ENCODE measurements at places on chromosomes 11 and 22.

DNA sequence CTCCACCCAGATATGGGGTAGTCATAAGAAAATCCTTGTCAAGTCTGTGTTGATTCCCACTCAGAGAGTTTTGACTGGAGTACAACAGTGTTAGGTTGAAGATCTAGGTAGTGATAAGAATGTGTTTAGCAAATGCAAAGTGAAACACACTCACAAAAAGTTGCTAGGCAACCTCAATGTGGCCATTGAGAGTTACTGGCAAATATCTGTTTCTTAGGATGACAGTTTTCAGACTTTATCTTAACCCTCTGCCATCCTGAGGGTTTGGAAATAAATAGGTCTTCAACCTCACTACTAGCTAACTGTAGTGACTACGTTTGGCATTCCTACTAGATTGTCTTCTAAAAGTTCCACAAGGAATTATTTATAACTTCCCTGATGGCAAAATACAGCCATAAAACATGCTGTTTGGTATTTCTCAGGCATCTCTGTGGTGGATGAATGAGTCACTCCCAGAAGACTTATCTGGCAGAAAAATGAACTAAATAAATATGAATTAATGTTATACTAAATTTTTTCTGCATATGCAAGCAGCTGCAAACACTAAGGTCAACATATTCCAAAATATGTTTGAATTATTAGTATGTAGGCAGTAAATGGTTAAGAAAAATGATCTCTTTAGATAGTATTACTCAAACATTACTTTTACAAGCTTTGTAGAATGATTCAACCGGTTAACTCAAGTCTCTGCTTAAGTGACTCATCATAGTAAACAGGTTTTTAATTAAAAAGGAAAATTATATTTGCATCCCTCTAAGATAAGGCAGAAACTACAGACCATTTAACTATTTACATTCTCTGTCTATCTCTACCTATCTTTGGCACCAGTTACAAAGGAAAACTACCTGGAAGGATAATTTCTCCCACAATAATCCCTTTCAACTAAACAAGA, 17.1 kb upstream of the SYTL2 start:
- DNase-seq, result no peak

DNA sequence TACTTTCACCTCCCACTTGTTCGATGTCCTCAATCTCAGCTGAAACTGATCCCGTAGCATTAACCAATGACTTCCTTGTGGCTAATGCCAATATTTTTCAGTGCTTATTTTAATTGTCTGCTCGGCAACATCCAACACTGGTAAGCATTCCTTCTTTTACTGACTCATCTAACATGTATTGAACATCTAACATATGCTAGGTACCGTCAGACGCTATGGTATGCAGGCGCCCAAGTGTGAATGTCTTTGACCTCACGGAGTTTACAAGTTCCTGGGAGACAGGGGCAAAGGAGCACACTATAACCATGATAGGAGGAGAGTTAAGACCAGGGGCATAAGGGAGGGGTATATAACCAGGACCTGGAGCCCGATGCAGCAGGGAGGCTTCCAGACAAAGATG, 1.7 kb downstream of the BRMS1 start:
- no peak for DNase-seq

DNA sequence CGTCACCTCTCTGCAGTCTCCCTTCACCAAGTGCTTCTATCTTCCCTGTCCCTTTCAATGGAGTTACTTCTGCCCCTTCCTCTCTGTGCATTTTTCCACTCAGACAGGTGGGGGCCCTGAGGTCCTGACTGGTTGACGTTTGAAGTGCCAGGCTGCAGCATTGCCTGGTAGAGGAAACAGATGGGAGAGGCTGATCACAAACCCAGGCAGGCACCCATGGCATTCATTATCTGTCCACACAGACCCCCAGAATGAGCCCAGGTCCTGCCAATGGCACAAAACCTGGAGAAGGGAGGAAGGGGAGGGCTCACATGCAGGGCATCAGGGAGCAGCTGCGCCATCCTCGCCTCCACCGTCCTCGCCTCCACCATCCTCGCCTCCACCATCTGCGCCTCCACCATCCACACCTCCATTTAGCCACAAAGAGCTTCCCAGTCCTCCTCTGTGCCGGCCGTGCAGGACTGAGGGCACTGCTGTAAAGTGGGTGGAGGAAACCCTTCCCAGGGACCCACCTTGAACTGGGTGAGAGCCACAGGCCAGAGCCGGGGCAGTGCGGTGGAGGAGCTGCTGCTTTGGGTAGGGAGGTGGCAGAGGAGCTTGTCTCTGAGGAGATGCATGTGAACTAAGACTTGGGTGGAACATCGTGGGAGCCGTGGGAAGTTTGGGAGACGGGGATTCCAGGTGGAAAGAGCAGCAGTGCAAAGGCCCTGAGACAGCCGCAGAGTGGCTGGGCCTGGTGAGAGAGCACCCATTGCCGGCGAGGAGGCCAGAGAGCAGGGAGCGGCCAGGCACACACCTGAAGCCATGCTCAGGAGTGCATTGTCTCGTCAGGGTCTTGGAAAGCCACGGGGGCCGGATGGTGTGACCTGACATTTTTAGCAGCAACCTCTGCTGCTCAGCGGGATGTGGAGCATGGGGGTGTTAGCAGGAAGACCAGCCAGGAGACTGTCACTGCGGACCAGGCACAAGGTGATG, 145.1 kb downstream of the TBC1D22A start:
- DNase-seq, result no peak

DNA sequence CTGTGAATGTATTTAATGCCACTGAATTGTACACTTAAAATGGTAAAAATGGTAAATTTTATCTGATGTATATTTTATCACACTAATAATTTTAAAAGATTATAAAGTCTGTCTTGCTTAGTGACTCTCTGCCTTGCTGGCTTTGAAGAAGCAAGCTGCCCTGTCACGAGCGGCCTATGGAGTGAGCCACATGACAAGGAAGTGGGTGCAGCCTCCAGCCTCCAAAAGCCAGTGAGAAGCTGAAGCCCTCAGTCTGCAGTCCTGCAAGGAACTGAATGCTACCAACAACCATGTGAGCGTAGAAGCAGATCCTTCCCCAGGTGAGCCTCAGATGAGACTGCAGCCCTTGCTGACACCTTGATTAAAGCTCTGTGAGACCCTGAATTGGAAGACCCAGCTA, 20.0 kb downstream of the C11orf24 start:
- no peak for DNase-seq

DNA sequence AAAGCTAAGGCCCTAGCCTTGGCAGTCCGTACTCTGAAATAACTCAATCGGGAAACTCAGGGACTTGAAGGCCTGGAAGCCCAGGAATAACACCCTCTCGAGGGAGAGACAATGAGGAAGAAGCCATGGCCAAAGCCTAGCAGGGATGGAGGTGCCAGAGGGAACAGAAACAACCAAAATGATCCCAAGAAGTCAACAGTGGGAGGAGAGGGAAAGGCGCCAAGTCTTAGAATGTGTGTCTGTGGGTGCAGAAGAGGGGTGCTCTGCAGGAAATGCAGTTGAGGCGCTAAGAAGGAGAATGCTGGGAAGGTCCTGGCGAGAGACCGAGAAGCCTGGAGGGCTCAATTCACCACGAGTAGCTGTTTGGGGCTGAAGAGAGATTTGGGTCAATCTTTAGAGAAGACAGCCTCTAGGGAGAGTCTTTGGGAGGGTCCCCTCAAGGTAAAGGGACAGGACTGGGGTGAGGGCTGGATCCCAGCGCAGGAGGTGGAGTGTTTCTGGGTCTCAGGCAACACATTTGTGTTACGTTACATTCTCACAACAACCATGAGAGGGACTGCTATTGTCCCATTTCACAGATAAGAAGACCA, 760 bp upstream of the MAPK8IP1 start:
- DNase-seq, result no peak

DNA sequence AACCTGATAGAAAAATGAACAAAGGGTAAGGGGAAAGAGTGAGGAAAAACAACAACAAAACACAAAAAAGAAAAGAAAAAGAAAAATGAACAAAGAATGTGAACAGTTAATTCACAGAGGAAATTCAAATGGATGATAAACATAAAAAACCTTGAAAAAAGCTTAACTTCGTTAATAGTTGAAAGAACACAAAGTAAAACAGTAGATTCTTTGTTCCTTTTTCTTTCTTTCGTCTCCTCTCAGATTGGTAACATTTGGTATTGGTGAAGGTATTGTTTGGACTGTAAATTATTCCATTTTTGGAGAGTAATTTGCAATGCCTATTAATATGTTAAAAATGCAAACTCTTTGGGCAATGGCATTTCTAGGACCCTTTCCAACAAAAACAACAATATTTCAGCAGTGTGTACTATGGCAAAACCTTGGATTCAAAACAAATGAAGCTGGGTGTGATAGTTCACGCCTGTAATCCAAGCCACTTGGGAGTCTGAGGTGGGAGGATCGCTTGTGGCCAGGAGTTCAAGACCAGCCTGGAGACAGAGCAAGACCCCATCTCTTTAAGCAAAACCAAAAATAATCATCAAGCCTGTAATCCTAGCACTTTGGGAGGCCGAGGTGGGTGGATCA, 3.3 kb upstream of the BACE1 start:
- DNase-seq, result peak; percentile 14

- no peak for DNase-seq
Observed at GRCh38 chr11:119982517-119983239, 155.2 kb downstream of the TRIM29 start.

DNA sequence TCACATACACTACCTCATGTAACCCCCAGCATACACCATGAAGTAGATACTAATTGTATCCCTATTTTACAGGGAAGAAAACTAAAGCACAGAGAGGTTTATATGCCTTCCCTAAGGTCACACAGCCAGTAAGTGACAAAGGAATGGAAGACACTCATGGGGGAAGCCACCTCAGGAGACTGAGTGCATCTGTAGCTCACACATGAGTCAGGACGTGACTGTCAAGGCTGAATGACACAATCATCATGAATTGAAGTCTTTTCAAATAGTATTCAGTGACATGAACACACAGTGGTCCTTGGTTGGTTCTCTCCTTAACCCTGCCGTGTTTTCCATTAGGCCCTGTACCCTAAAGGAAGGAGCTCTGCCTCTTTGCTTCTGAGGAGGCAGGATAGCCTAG, 463.0 kb downstream of the NTM start:
- no peak for DNase-seq

DNA sequence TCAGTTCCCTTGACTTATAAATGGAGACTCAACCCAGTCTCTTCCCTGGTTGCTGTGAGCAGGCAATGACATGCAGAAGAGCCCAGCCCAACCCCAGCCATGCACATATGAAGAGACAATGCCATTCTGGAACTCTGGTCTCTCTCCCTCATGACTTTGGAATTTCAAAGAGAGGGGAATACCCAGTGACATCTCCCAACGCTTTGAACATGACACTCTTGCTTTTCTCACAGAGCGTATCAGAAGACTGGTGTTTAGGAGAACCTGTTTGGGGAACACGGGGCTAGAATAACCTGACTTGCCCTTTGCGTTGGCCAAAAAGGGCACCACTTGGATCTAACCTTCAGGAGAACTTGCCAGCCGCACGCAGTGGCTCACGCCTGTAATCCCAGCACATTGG, 12.9 kb downstream of the RANGAP1 start:
- DNase-seq, result no peak

DNA sequence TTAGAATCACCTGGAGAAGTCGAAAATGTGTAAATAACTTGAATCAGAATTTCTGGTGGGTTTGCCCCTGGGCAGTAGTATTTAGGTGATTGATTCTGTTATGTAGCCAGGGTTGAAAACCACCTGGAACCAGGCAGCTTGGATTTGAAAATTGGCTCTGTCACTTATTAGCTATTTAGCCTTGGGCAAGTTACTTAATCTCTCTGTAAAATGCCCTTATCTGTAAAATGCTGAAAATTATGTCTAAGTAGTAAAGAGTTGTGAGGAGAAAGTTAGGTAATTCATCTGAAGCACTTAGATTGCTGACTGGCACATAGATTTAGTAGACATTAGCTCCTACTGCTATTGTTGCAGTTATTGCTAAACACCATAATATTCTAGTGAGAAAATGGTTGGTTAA, 49.3 kb downstream of the PPME1 start:
- no peak for DNase-seq

- no peak for DNase-seq
Observed at GRCh38 chr11:1476940-1477736, 9.4 kb downstream of the MOB2 start.

DNA sequence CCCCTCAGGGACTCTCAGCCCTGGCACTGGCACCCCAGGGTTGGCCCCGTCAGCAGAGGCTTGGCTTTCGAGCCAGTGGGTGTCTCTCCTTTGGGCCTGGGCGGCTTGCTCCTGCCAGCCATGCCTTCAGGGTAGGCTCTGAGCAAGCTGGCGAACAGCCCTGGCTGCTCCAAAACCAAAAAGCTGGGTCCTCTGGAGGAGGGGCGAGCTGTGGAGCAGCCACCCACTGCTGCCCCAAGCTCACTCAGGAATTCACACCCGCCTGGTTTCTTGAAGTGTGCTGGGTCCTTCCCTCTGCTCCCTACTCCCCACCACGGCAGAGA, 6.2 kb downstream of the YDJC start:
- DNase-seq, result no peak

GRCh38 chr11:116960930-116961329, 123.5 kb upstream of the APOA1 start:
- DNase-seq, result no peak
